ENCODE measurements at places on chromosomes 1 and 21.
A peak's percentile ranks its signal among the peaks of the same experiment; 100 is the strongest.

DNA sequence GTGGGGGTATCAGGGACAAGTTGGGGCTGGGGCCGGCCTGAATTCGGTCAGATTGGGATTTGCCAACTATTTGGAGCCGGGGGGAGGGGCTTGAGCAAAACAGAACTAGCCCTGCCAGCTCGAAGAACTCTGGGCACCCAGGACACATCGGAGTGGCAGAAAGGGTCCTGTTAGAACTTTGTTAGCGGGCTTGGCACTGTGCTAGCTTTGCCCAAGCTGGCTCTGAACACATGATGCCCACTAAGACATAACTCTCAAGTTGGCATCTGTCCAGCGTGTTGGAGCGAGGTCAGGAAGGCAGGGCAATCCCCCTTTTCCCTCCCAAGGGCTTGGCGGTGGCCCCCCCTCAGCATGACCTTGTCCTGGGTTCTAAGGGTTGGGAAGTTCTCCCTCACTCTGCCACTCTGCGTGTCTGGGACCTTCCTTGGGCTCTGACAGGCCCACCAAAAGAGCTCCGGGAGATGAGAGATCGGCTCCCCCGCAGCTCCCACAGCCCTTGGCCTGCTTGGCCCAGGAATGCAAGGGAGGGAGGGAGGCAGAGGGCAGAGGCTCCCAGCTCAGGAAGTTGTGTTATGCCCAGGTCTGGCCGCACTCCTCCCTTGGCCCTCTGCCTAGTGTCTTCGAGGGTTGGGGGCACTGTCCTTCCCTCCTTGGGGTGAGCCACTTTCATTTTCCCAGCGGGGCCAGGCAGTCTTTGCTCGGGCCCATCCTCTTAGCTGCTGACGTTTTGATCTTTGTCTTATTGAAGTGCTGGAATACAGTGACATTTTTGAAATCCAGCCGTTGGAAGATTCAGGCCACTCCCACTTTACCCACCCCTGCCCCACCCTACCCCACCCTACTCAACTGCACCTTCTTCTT lies 1.2 kb downstream of the LMNA start:
- DNase-seq, result no peak

GRCh38 chr1:165564561-165564960 lies 20.8 kb downstream of the LRRC52 start:
- peak; percentile 21 for DNase-seq

- no peak for DNase-seq
These were observed 20.4 kb downstream of the SLC16A1 start for GRCh38 chr1:112935461-112936111.

DNA sequence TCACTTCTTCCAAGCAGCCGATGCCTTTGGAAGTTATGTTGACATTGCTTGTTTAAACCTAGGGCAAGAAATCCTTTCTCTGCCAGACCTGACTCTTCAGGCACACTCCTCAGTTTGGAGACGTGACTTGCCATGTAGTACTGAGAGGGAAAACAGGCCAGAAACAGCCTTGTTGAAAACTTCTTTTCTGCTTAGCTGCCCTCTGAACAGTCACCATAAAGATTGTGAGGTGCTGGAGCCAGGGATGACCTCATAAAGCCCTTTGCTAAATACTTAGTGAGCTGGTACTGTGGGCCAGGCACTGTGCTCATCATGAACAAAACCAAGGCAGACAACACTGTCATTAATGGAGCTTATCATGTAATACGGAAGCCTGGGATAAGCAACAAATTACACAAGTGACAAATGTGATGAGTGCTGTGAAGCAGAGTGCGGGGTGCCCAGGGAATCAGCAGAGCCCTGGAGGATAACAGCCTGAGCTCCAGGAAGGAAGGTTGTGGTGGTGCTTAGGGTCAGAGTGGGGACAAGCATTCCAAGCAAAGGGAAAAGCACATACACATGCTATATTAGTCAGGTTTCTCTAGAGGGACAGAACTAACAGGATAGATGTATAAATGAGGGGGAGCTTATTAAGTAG lies 42.4 kb downstream of the MTARC1 start:
- no peak for DNase-seq

DNA sequence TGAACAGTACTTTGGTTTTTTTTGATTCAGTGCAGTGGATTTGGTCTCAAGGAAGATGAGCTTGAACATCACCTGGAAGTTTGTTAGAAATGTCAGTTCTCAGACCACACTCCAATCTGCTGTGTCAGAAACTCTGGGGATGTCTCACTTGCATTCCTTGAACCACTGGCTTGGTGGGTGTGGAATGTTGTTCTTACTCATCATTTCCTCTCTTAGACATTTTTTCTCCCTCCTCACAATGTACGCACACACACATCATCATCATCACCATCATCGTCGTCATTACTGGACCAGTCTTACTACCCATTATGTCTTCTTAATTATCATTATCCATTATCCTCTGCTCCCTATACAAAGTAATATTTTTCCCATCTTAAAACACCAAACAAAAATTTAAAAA lies 91.9 kb upstream of the KCNK2 start:
- no peak for DNase-seq

GRCh38 chr1:159951551-159951950 lies 2.5 kb downstream of the SLAMF9 start:
- DNase-seq, result no peak

GRCh38 chr1:99599678-99600175 lies 46.2 kb upstream of the PALMD start:
- no peak for DNase-seq

GRCh38 chr1:24688621-24689195 lies 45.6 kb downstream of the SRRM1 start:
- peak; percentile 92 for DNase-seq

- DNase-seq, result peak; percentile 57
These were observed 128.6 kb downstream of the PRDM2 start for GRCh38 chr1:13828454-13829151.

DNA sequence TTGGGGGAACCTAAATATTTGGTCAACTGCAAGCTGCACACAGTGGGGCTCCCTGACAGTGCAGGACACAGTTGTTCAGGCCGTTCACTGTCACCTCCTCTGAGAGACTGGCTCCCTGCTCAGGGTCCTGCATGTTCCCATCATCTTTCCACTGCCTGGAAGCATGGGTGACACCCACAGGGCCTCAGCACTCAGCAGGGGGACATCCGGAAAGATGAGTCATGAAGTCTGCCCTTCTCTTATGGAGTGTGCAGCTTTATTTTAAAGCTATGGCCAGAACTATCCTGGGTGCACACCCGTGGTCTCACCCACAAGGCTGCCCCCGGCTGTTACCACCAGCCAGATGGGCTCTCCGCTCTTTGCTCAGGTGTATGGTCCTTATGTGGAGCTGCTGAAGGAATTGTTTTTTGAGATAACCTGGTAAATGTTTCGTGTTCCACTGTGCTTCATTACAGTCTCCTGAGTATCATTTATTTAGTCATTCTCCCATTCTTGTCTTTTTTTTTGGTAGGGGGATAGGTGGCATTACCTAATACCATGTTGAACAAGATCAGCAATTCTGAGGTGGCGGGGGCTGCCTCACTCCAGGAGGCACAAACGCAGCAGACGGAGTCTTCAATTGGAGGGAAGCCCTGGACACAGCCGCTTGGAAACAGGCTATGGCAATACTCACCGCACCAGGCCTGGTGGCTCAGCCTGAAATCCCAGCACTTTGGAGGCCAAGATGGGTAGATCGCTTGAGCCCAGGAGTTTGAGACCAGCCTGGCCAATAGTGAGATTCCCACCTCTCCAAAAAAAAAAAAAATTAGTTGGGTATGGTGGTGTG lies 14.3 kb downstream of the TRIM11 start:
- DNase-seq, result no peak

GRCh38 chr1:62841587-62842169 lies 57.7 kb downstream of the ATG4C start:
- DNase-seq, result peak; percentile 81

DNA sequence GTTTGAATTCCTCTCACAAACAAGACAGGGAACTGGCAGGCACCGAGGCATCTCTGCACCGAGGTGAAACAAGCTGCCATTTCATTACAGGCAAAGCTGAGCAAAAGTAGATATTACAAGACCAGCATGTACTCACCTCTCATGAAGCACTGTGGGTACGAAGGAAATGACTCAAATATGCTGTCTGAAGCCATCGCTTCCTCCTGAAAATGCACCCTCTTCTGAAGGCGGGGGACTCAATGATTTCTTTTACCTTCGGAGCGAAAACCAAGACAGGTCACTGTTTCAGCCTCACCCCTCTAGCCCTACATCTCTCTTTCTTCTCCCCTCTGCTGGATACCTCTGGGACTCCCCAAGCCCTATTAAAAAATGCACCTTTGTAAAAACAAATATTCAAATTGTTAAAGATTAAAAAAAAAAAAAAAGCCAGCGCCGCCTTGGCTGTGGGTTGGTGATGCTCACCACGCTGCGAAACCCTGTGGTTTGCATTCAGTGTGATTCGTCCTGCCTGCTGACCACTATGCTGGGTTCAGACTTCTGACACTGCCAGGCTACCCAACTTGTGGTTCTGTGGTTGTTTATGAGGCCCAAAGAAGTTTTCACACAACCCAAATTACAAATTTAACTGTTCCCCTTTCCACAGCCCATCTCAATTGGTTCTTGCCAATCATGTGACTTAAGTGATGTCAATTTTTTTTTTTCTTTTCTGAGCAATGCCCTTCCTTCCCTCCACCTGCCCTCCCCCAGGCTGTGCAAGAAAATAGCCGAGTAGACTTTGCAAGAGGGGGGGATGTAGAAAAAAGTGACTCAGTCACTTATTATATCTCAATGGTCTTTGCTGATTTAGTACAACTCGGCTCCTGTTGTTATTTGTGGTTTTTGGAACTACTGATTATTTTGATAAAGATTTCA lies at the start of gene RUNX1:
TSS of gene RUNX1 (minus strand) at position 597 of the 912 bp plus-strand sequence.
- peak; percentile 44 for DNase-seq

DNA sequence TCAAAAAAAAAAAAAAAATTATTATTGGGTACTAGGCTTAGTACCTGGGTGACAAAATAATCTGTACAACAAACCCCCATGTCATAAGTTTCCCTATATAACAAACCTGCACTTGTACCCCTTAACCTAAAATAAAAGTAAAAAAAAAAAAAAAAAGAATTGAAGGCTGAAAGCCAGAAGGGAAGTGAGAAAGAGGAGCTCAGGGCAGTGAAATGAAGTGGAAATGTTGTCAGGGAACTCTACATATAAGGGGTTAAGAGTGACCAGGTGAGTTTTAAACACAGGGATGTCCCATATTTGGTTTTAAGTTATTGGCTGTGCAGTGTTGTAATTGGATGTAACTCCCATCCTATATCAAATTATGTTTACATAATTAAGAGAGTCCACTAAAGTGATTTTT lies 85.7 kb upstream of the ABCD3 start:
- DNase-seq, result no peak

DNA sequence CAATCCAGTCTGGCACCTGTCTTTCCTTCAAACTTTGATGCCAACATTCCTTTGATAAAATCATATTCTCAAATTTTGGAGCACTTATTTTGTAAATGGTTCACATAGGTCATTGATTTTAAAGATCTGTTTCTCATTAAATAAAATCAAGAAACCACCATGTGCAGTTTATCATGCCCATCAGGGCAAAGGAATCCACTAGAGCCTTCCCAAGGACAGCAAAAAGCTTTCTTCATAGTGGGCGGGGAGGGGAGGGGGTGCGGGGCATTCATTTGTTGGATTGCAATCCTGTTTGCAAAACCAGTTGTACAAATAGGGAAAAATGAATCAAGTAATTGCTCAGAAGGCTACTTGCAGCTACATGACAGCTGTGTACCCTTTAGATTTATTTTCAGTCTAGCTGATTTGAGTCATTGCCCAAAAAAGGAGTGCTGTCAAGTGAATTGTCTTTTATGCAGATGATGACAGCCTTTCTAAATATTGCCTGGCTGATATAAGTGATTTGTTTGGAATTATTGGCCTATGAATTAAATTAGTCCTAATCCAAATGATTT lies 23.0 kb downstream of the LRRC8B start:
- DNase-seq, result no peak

- DNase-seq, result peak; percentile 19
These were observed 1.5 kb downstream of the CCN1 start for GRCh38 chr1:85581802-85582686.

DNA sequence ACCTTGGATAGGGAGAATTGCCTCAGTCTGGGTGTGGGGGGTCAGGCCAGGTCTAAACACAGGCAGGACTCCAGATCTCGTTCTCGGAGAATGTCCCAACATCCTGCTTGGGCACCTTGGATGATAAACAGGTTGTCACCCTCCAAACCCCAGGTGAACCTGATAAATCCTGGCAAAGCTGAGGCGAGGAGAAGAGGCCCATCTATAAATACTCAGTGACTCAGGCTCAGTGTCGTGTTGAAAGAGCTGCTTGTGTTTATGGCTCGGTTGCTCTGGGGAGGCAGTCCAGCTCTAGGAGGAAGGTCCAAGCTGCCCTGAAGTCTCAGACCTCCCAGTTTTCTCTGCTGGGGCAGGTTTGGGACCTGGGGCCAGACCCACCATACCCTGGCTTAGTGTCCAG lies 15.8 kb upstream of the TRIM63 start:
- DNase-seq, result no peak

GRCh38 chr1:7590426-7590790 lies 180.7 kb upstream of the VAMP3 start:
- no peak for DNase-seq

DNA sequence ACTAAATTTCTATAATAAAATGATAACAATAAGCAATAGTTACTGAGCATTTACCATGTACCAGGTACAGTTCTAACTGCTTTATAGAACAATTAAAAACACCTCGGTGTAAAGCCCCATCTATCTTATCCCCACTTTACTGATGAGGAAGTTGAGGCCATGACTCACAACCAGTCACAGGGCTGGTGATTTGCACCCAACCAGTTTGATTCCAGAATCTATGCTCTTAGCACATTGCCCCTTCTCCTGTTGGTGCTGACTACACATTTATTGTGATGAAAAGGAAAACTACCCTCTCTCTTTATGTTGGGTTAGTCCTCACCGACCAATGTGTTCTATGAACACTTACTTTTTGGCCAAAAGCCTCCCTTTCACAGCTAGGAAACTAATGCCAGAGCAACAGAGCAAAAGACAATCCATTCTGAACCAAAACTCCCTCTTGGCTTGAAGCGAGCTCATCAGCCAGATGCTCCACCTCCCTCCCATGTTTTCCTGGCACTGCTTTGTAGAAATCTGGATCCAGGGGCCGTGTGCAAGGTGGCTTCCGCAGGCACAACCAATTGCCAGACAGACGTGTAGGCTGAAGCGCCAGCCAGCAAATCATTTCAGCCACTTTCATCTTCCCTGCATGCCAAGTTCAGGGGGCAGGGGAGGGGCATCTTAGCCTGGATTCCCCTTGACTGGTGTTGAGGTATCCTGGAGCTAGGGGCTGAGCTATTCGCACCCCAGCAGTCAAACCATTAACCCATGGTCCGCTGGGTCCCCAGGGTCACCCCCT lies 32.0 kb upstream of the SLC30A1 start:
- no peak for DNase-seq
